HepG2 (cell line): ENCODE measurements at places on chromosomes 3 and 15. TPM values are rescaled to one million over a fixed set of nuclear protein-coding genes. Genes with fewer than 3 reads are reported as not detected.

DNA sequence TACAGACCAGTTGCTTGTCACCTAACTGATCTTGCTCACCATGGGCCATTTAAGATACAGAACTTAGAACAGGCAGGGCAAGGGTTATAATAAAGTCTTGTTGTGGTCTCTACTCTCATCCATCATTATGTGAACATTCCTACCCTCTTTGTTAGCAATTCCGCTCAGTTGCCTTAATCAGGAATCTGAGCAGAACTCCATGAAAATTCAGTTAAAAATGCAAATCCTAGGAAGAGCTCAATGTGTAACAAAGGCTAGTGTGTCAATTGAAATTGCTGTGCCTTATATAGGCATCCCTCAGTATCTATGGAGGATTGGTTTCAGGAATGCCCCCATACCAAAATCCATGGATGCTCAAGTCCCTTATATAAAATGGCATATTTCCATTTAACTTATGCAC, 44.5 kb downstream of the CP start:
- DNase-seq = no peak

DNA sequence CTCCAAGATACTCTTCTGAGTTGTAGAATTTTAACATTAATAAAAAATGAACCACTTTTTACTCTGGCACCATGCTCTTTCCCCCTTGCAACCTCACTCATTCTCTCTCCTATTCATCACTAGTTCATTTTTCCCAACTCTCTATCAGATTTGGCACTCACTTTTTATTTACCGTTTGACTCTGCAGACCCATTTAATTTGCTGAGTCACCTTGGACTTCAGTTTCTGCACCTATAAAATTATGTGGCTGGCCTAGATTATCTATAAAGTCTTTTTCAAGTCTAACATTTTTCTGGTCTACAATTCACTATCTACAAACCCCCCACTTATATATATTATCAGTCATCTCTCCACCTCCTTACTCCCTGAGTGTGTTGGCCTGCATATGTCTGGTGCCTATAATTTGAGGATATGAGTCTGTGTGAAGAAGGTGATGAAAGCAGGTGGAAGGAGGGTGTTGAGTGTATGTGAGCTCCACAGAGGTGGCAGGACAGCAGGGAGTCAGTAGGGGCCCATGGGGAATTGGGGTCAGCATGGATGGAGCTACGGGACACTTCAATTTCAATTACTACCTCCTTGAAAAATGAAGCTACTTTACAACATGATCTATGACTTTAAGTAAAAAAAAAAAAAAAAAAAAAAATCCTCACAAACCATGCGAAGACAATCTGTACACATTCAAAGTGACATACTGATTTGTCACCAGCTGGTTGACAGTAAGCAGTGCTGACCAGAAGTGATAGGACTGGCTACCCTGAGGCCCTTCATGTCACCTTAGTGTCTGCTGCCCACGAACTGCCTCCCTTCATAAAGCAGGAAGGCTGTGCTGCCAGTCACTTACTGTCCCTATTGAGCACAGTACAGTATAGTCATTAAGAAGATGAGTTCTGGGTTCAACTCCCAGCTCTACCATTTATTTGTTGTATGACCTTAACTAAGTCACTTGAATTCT, 334.2 kb upstream of the IL12A start:
- DNase-seq = no peak

DNA sequence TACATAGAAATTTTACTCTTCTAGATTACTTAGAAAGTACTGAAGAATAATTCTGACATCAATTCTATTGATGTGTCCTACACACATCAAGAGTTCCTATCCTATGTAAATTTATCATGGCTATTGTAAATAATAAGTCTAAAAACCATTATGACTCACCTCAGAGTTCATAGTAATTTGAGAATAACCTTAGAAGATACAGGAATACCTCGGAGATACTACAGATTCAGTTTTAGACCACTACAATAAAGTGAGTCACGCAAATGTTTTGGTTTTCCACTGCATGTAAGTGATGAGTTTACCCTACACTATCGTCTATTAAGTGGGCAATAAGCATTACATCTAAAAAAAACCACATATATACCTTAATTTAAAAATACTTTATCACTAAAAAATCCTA, 74.8 kb downstream of the NR1I2 start:
- no peak for DNase-seq

DNA sequence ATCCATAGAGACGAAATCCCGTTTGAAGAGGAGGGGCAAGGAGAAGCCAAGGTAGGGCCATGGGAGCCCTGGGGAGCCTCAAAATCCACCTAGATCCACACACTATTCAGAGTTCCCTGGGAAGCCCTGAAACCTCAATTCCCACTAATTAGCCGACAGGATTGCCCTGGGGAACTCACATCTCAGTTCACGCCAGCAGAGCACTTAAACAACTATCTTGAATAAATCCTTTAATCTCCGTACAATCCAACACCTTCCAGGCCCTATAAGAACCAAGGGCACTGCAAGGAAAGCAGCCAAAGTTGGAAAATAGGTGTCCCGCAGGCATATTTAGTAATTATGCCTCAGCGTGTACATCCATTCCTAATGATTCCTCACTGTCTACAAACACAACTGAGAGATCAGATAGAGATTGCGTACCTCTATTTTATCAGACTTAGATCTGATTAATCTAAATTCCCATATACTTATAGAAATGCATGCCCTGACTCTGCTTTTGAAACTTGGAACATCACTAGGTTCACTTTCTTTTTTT, 25.6 kb upstream of the EIF4A2 start:
- no peak for DNase-seq

- no peak for DNase-seq
These were observed 7.6 kb downstream of the CMTM6 start for GRCh38 chr3:32495085-32495484.

The SOX14 gene
- not detected in 2 replicates for polyA plus RNA-seq

The CCDC13 gene
- 0.51 and 0.68 TPM in 2 replicates for polyA plus RNA-seq

The TUSC7 gene
- not detected in 2 replicates for polyA plus RNA-seq

The MYO1E gene
- polyA plus RNA-seq = 12.6 and 15.7 TPM in 2 replicates

The SIDT1 gene
- polyA plus RNA-seq = 0.07 TPM in 1 of 2 replicates, not detected in the other
